ENCODE measurements at places on chromosomes 5 and 9.
A peak's percentile ranks its signal among the peaks of the same experiment; 100 is the strongest.

- peak; percentile 44 for DNase-seq
Measured at GRCh38 chr5:78984439-78985115, 533 bp downstream of the ARSB start.

DNA sequence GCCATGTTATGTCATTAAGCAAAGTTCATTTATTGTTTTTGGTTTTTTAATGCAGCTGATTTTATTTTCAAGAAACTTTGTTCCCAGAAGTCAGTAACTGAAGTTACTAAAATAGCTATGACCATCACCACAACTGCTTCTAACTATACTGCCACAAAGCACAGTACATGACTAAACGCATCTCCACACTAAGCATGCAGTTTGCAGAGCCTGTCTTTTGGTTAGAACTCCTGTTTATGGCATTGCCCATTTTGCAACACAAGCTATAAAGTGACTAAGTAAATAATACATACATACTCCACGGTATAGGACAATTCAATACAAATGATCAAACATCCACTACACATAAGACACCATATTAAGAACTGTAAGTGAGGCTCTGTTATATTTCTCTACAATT lies 109.7 kb downstream of the MLLT3 start:
- DNase-seq = no peak

- no peak for DNase-seq
Measured at GRCh38 chr5:108093186-108093585, 288.7 kb downstream of the FBXL17 start.

GRCh38 chr5:179262126-179262920 lies 82.9 kb downstream of the ADAMTS2 start:
- DNase-seq = no peak

DNA sequence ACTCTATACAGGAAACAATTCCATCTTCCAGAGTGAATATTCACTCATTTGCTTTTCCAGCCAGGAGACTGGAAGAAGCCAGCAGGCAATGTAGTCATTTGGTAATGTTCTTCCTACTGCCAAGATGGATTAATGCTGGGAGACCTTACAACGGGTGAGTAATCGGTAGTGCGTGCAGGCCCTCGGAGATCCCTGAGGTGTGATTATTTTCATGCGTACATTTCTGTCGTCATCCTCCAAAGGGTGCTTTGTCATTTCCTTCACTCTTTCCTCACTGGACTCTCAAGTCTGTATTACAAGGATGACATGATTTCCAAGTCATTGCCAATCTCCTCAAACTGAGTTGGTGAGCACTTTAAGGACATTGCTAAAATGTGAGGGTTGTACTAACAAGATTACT lies 263.5 kb downstream of the CWC27 start:
- no peak for DNase-seq

DNA sequence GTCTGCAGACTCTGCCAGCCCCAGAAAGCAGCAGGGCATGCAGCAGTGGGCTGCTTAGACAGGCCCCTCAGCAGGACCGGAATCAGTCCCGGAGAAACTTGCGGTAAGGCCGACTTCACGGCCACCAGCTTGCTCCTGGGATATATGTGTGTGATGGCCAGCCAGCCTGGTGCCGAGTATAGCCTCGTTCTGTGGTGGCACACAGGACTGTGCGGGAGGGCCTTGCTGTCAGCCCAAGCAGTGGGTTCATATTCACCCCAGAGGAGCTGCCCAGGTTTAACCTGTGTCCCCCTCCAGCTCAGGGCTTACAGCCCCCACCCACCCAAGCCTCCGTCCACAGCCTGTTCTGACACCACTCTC lies 112.9 kb downstream of the DAB2IP start:
- DNase-seq = no peak

DNA sequence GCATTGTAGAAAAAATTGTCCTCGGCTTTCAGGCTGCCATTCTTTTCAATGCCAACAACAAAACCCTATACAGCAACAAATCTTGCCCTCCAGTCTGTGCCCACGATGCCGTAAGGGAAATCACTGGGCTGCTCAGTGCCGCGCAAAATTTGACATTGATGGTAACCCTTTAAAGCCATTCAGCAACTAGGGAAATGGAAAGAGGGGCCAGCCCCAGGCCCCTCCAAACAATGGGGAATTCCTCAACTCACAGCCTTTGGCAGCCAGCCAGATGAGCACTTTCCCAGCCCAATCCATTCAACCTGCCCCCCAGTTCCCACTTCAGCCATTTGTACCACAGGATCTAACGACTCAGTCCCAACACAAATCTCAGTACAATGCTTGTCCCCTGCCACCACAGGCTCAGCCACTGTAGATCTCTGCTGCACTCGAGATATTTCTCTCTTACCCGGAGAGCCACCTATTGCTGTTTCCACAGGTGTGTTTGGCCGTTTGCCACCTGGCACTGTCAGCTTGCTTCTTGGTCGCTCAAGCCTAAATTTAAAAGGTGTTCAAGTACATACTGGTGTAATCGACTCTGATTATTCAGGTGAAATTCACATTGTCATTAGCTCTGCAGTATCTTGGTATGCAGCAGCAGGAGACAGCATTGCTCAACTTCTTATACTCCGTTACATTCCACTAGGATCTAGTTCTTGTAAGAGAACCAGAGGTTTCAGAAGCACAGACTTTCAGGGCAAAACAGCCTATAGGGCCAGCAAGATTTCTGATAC lies 103.3 kb downstream of the SYK start:
- DNase-seq = no peak

- no peak for DNase-seq
Measured at GRCh38 chr5:159802661-159803060, 113.6 kb upstream of the ADRA1B start.

- no peak for DNase-seq
Measured at GRCh38 chr5:147017191-147017590, 138.6 kb upstream of the PPP2R2B start.

GRCh38 chr9:115986508-115986907 lies 167.1 kb upstream of the PAPPA start:
- DNase-seq = no peak

GRCh38 chr5:114123654-114124053 lies 238.2 kb upstream of the KCNN2 start:
- no peak for DNase-seq

GRCh38 chr5:67752357-67752708 lies 463.2 kb upstream of the PIK3R1 start:
- no peak for DNase-seq

GRCh38 chr5:68924481-68925145 lies 169.2 kb upstream of the SLC30A5 start:
- no peak for DNase-seq

DNA sequence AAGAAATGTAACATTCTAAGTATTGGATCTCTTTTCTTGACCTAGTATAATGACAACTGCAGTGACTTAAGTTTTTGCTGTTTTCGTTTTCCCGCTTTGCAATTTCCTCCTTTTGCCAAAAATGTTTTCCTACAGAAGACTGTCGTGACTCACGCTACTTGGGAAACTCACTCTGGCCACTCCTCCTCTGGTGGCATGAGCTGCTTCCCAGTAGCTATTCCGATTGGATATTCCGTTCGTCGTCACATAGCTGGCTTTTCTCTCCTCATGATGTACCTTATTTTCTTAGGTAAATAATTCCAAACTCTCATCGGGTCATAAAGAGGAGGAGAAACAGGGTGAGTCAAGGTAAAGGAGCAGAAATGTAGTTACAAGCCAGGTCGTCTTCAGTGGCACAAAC lies 64.9 kb downstream of the GOLPH3 start:
- no peak for DNase-seq

DNA sequence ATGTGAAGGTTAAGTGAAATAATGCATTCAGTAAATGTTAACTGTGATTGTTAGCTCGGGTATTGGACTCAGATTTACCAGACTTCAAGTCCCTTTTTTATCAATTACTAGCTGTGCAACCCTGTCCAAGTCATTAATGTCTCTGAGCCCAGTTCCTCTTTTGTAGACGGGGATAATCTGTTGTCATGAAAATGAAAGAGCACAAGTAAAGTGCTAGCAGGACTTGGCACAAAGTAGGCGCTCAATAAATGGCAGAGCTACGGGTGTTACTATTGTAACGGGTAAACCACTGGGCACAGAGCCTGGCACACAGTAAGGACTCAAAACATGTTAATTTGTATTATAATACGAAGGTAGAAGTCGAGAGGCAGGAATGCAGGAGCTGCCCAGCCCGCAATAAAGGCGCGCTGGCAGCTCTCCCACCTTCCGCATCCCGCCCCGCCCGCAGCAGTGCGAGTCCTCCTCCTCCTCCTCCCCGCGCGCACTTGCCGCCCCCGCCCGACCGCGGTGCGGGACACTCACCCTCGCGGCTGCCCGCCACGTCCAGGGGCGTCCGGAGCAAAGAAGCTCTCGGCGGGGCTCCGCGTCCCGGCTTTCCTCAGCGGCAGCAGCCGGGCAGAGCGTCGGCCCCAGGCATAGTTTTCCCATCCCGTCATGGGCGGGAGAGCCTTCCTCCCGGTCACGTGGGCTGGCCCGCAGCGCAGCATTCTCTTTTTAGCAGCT lies at the start of gene C1QTNF2:
Gene C1QTNF2, minus strand, starts transcription at position 637 of the 723 bp plus-strand sequence. CDS start 15,615 bp downstream, outside the sequence.
- no peak for DNase-seq

DNA sequence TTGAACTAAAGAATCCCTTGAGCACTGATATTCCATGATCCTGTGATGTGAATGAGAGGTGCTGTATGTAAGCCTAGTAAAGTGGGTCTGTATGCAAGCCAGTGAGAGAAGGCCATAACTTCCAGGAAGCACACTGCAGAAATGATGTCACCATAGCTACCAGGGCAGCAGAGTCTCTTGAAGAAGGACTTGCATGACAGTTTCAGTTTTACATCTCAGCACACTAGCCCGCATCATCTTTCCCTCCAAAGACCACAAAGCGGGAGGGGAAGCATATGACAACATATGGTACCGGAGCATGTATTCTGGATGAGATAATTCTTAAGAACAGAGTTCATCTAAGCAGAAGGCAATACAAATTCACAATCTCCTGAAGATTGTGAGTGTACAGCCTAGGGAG lies 37.6 kb upstream of the MAST4 start:
- DNase-seq = no peak

- no peak for DNase-seq
Measured at GRCh38 chr5:150672237-150672883, 11.3 kb downstream of the MYOZ3 start.

DNA sequence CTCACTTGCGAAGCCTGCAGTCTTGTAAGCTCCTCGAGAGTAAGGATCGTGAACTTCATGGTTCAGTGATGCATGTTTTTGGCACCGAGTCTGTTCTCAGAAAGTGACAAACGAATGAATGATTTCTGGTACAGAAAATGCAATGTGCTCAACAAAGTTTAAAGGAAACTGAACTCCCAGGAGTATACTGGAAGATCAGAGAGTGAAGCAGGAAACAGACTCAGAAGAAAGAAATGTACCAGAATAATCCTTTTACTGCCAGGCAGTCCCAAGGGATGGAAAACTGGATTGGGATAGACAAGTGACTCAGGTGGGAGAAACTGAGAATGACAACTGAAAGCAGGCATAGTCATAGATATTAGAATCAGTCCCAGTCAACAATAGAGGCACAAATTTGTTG lies 420.6 kb downstream of the CTNND2 start:
- DNase-seq = no peak

GRCh38 chr9:129759319-129759718 lies 6.5 kb upstream of the PTGES start:
- DNase-seq = no peak

DNA sequence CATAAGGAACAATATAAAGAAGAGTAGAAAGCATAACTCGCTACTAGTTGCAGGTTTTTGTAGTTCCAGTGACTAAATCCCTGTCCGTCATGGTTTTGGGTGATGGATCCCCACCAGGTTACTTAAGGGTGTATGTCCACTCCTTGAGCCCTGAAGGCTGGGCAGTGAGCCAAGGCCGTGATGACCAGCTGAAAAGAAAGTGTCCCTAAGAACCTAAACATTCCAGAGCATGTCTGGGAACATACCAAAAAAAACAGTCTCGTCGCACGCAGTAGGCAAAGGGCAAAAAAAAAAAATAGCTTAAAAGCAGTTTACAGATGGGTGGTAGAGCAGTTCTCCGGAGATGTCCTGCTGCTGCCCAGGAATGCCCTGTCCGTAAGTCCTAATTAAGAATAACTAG lies 21.4 kb upstream of the SNAPC3 start:
- no peak for DNase-seq

DNA sequence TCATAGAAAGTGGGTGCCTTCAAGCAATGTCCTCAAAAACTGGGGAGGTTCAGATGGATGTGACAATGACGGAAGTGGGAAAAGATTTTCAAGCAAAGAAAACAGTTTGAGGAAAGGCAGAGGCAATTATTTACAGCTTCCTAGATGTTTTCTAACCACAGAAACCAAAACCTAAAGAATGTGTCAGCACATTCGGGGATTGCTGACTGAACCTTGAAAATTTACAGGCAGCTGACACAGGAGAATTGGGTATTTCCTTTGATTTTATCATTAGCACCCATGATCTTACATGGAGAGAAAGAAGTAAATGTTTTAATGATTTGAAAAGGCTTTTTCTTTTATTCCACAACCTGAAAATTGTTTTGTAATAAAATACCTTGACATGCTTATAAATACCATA lies 369.0 kb downstream of the ACTL7B start:
- no peak for DNase-seq

- no peak for DNase-seq
Measured at GRCh38 chr9:36006549-36007315, 30.0 kb upstream of the RECK start.

- DNase-seq = no peak
Measured at GRCh38 chr5:148937830-148938521, 111.6 kb downstream of the ADRB2 start.

GRCh38 chr5:33300209-33300742 lies 140.5 kb upstream of the TARS1 start:
- no peak for DNase-seq

GRCh38 chr5:177490311-177490991 lies 7.0 kb downstream of the PDLIM7 start:
- no peak for DNase-seq

DNA sequence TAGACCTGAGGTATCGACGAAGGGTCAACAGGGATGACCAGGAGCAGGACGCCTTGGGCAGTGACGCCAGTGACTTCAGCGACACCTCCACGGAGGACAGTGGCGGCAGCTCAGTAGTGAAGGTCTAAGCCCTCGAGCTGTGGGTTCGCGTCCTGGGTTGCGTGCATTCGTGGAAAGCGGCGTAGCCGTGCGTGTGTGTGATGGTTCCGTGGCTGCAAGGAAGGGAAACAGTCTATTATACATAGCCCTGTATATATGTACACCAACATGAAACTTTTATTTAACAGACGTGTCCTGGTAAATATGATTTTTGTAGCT lies 8.4 kb downstream of the PPP1R26 start:
- no peak for DNase-seq

- no peak for DNase-seq
Measured at GRCh38 chr5:166050531-166050930, 2240.9 kb upstream of the WWC1 start.

Measured in stimulated activated CD4-positive, alpha-beta T cell treated with anti-CD3 and anti-CD28 coated beads, Interleukin-1b, Interleukin-23, amount 100 ng/mL, for 24 hours (primary cell).